ENCODE measurements at places on chromosomes 16 and 17.
A peak's percentile ranks its signal among the peaks of the same experiment; 100 is the strongest.

- peak; percentile 25 for DNase-seq
Measured at GRCh38 chr17:33750943-33751701, 458.0 kb upstream of the ASIC2 start.

- peak; percentile 37 for DNase-seq
Measured at GRCh38 chr16:2149630-2150417, 1.4 kb downstream of the RAB26 start.

DNA sequence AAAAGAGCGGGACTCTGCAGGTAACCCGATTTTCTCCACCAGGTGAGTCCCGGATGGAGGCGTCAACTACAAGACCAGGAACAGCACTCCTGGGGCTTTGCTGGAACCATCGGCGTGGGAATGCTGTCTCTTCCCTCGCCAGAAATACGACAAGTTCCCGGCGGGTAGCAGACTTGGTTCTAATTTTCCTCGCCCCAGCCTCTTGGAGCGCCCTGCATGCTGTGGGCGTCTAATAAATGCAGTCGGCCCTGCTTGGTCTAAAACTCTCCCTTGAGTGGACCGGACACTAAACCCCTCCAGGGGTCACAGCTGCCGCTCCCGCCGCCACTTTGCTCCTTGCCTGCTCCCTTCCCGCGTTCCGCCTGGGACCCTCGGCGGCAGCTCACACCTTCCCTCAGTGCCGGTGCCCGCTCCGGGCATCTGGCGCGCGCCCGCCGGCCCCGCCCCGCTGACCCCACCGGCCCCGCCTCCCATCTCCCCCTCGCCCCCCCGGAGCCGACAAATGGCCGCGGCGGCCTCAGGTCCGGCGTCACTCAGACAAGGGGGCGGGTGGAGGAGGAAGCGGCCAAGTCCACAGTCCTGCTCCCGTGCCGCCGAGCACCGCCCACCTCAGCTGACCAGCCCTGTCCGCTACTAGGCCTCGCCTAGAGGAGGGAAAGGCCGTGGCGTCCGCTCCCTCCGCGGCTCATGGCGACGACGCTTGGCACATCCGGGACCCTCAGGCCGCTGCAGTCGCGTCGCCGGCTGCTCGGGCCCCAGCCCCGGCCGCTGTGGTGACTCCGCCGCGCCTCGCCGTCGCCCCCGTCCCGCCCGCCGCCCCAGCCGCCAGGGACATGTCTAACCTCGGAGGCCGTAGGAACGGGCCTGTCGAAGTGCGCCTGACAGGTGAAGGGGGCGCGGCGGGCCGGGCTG, 65.8 kb downstream of the KPNA2 start:
- peak; percentile 86 for DNase-seq

GRCh38 chr17:3827124-3827773, 18.8 kb downstream of the NCBP3 start:
- DNase-seq, result peak; percentile 50

DNA sequence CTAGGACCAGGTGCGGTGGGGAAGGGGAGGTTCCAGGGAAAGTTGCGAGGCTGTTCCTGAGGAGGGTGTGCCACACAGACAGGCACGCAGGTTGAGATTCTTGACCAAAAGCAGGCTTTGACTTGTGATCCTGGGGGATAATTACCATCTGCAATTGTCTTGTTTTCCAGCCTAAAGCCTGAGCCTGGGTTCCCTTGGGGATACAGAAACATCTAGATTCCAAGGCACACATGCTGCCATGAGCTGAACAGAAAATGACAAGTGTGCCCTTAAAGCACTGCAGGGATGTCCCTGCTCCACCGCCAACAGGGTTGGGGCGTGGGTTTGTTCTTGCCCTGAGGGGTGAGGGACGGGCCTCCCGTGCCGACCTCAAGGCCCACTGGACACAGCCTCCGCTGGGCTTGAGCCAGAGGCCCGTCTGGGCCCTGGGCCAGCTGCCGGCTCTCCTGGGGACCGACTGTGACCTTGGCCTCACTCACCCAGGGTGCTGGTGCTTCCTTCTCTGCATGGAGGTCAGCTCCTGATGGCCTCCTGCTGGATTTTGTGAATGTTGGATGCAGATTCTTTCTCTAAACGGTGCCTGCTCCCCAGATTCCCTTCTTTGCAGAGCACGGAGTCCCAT, 14.0 kb downstream of the CA5A start:
- no peak for DNase-seq

DNA sequence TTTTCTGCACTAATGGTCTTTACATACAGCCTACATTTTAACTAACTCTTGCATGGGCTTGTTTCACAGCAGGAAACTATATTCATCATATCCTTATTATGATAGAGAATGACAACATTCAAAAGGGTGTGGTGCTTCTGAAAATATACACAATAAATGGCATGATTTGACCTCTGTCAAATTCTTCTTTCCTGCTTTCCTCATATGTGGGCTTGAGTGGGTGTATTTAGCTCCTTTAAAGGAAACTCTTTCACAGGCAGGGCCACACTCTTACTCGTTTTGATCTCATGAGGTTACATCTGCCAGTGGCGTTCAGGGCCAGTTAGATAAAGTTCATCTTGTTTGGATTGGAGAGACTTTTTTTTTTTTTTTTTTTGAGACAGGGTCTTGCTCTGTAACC, 6.1 kb downstream of the SLC35G3 start:
- no peak for DNase-seq

DNA sequence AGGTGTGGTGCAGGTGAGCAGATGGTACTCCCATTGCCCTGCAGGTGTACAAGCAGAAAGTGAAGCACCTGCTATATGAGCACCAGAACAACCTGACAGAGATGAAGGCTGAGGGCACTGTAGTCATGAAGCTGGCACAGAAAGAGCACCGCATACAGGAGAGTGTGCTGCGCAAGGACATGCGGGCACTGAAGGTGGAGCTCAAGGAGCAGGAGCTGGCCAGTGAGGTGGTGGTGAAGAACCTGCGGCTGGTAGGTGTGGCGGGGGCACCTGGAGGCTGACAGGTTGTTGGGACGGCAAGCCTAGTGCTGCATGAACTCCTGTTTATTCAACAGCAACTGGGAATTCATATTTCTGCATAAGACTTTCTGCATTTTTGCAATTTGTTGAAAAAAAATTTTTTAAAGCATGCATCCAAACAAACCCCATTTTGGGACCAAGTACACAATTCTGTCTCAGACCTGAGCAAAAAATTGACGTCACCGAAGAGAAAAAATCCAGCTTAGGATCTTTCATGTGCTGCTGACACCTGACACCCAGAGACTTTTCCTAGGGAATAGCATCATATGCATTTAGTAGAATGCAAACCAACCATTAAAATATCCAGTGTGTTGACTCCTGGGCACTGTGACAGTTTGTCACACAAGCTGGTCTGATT, 13.5 kb upstream of the DBNDD1 start:
- no peak for DNase-seq

- peak; percentile 98 for DNase-seq
Measured at GRCh38 chr17:76370261-76370993, 14.0 kb upstream of the SPHK1 start.

GRCh38 chr17:75779987-75780889, 4.4 kb upstream of the UNK start:
- no peak for DNase-seq

- no peak for DNase-seq
Measured at GRCh38 chr17:16449121-16449570, 33.8 kb downstream of the TRPV2 start.

GRCh38 chr16:21719283-21719682, 55.5 kb downstream of the OTOA start:
- no peak for DNase-seq

GRCh38 chr17:413016-413350, 60.4 kb upstream of the RPH3AL start:
- DNase-seq, result no peak

DNA sequence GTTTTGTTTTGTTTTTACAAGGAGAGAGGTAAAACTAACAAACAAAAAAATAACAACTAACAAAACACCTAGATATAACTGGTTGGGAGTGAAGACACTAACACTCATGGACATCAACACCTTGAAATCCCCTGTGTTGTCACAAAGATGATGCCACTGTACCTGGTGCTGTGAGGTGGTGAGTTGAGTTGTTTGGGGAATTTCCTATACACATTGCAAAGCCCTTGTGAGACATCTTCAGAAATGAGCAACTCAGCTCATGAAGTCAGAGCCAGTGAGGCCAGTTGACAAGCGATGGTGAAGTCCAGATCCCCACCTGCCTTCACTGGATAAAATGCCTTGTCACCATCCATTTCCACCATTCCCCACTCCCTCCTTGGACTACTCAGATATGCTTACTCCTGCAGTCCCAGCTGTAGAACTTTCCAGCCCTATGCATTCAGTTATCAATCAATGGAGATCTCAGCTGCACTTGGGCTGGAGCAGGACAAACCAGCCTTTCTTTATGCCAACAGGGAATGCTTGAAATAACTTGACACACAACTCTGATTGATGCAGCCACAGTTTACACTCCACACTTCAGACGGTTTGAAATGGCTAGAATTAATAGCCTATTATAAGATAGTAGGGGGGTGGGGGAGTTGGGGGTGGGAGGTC, 22.2 kb downstream of the ANKFN1 start:
- no peak for DNase-seq

DNA sequence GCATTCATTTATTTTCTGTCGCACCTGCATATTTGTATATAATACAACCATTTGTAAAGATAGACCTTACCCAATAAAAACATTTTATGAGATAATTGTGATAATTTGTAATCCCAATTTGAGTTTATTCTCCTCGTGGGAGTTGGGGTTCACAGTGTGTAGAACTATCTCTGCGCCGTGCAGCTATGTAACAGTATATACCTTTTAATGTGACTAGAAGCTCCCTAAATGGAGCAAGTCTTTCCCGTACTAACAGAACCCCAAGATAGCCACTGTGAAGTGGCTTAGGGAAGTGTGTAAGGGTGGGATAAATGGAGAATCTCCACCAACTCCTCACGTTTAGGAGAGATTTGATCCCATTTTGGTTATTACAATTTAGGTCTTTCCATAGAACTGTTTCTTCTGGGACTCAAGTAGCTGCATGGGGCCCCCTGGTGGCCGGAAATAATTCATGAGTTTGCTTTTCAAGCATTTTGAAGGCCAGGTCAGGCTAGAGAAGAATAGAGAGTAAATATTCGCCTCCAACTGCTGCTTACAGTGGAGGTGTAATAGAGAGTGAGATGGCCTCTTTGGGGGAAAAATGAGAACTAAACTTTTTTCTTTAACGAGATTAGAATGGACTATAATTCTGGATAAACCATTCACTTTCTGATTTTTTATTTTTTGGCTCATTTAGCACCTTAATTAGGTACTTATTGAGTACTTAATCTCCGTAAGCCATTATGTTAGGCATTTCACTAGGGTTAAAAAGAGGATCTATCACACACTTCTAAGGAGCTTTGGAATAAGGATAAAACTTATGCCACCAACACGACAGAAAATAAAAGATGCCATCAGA, 4.5 kb downstream of the TMEM100 start:
- no peak for DNase-seq

GRCh38 chr17:3260163-3260562, 38.0 kb downstream of the OR3A1 start:
- DNase-seq, result no peak

GRCh38 chr17:80886641-80887573, 104.7 kb upstream of the CHMP6 start:
- no peak for DNase-seq

- DNase-seq, result peak; percentile 94
Measured at GRCh38 chr17:3892095-3892998, 506 bp downstream of the CAMKK1 start.

GRCh38 chr17:79555543-79555942, 55.3 kb downstream of the RBFOX3 start:
- DNase-seq, result no peak

- no peak for DNase-seq
Measured at GRCh38 chr17:81400154-81400977, 5.1 kb downstream of the BAHCC1 start.

GRCh38 chr16:11996433-11997330, 20.1 kb downstream of the SNX29 start:
- no peak for DNase-seq

GRCh38 chr17:82377924-82378740, 6.6 kb downstream of the UTS2R start:
- no peak for DNase-seq

GRCh38 chr17:77190576-77190975, 49.8 kb downstream of the SEC14L1 start:
- DNase-seq, result no peak

GRCh38 chr17:58232707-58233156, 5.7 kb upstream of the LPO start:
- peak; percentile 98 for DNase-seq

DNA sequence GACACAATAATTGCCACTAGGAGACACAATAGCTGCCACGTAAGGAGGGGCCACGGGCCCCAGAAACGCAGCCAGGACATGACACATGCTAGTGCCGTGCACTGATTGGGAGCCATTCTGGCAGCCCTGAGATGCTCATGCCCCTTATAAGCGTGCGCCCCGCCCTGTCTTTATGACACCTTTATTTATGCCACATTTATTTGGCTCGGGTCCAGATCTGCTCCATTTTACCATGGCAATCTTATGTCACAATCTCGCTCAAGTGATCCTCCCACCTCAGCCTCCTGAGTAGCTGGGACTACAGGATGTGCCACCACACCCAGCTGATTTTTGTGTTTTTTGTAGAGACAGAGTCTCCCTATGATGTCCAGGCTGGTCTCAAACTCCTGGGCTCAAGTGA, 43.8 kb upstream of the NF1 start:
- peak; percentile 1 for DNase-seq

- no peak for DNase-seq
Measured at GRCh38 chr17:4717791-4718190, 7.4 kb downstream of the ARRB2 start.

DNA sequence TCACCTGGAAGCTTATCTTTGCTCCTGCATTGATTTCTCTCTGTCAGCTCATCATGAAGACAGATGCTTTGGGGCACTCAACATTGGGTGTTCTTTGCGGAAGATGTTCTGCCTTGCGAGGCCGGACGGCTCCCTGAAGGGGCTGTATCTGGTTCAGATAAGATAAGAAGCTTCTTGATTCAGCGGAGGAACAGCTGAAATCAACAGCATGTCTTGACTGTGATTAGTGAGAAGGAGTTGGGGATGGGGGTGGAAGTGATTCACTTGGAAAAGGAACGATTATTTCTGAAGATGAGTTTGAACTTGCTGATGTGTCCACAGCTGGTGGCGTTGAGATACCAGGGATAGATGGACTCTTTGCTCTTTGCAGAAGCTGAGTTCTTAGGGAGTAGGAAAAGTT, 126.9 kb upstream of the WSCD1 start:
- DNase-seq, result no peak

- no peak for DNase-seq
Measured at GRCh38 chr17:78709751-78710181, 72.3 kb downstream of the CYTH1 start.

Measured in RCC 7860 (cell line).